ENCODE measurements at places on chromosomes 12 and 14.

DNA sequence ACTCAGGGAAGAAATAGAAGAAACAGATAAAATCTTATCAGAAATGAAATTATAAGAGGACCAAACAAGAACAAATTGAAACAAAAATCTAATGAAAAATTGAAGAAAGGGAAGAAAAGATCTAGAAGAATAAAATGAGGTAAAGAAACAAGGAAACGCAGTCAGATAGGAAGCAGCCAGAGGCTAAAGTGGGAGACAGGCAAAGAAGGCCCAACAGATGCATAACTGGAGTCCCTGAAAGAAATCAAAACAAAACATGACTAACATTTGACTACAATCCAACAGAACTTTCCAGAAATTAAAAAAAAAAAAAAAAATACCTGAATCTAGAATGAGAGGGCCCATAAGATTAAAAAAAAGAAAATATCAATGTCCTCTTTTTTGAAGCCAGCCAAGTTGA, 65.6 kb downstream of the AMN start:
- no peak for DNase-seq

DNA sequence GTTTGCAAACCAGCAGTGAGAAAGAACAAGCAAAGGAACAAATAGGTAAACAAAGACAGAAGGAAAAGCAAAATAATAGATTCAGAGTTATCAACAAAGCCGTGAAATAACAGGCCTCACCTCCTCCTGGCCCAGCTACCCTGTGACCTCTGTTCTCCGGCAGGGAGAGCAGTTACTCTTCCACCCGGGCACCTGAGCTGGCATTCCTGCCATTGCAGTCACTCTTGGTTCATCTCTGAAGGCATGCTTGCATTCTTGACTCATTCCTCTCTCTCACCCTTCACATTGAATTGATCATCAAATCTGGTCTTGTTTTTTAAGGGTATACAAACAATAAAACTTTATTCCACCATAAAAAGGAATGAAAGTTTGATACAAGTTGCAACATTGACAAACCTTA, 95.1 kb downstream of the TTC8 start:
- DNase-seq, result no peak

GRCh38 chr14:23793532-23793931, 157.4 kb downstream of the DHRS2 start:
- DNase-seq, result no peak

DNA sequence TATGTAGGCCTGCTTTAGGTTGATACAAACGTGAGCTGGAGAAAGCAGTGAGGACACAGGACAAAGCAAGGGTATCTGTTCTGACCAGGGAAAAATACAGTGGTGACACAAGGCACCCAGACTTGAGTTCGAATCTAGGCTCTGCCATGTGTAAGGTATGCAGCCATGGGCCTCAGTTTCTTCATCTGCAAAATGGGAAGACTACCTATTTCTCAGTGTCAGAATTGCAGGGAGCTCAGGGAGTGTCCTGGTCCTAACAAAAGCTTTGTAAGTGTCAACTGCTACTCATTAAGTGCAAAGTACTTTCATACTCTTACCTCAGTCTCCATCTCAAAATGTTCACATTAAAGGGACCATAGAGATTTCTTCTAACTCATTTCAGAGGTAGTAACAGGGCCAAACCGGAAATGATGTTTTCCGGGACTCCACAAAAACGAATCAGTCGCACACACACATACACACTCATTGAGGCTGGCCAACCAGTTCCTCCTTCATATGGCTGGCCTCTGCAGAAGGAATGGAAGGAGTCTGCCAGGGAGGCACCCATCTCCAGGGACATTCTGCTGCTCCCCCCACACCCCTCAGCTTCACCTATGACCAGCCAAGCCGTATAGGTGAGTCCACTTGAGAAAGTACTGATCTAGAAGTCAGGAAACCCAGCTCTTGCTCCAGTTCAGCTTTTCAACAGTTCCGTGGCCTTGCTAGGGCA, 7.8 kb downstream of the CTDSP2 start:
- no peak for DNase-seq

GRCh38 chr14:83291714-83292113, 1758.1 kb upstream of the SEL1L start:
- DNase-seq, result no peak

GRCh38 chr14:72243309-72244293, 311.4 kb downstream of the RGS6 start:
- no peak for DNase-seq

DNA sequence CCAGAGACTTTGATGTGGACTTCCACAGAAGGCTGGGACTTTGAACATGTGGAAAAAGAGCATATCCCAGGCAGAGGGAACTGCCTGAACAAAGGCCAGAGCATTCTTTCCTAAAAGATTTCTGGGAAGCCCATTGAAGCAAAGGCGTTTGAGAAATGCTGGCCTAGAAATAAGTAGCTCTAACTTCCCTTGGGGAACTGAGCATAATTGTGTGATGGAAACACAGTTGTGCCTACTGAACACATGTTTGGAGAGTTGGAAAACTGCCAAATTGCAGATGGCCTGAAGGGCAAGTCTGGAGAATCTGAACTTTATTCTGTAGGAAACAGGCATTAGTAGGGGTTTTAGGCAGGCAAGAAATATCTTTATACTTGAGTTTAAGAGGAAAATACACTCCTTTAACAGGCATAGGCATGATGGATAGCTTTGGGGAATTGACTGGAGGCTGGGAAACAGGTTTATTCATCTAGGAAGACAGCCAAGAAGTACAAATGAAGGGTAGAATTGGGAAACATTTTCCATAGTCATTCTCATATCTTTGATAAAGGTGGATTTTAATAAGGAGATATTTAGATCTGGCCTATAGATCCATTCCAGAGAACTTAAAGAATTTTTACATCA, 134.1 kb downstream of the TPH2 start:
- no peak for DNase-seq

DNA sequence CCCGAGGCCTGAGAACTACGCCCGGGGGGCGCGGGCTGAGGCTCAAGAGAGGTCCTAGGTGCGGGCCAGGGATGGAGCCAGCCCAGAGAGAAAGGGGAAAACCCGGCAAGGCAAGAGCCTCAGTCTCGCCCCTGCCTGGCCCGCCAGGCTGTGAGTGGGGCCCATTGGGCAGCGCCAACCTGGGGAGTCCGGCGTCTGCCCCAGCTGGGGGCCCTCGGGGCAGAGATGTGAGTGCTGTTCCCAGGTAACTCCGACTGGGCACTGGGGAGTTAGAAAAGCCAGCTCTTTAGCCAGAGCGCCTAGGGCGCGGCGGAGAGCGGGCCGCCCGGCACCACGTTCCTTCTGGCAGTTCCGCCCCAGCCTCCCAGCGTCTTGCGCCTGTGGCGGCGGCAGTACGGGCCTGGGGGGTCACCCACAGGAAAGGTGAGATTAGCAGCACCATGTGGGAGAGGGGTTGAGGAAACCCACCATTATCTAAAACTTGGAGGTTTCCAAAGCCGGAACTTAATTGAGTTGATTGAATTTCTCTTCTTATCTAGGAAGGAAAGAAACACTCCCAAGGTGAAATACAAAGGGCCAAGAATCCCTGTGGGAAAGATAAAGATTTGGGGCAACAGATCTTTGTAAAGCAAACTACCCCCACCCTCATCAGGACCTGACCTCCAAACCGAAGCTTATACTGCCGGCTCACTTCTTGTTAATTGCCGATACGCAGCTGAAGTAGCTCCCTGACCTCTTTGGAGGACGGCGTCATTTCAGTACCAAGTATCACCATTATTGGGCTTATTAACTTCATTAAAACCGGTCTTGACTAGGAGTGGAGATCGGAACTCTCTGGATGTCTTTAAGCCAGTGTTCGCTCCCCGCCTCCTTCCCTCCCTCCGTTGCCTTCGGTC, 11.6 kb downstream of the OTX2 start:
- no peak for DNase-seq

GRCh38 chr14:64919215-64919614, 5.0 kb downstream of the CHURC1 start:
- DNase-seq, result no peak

GRCh38 chr12:7242176-7243101, 53.0 kb downstream of the PEX5 start:
- no peak for DNase-seq
